ENCODE measurements at places on chromosomes 16 and 17.

DNA sequence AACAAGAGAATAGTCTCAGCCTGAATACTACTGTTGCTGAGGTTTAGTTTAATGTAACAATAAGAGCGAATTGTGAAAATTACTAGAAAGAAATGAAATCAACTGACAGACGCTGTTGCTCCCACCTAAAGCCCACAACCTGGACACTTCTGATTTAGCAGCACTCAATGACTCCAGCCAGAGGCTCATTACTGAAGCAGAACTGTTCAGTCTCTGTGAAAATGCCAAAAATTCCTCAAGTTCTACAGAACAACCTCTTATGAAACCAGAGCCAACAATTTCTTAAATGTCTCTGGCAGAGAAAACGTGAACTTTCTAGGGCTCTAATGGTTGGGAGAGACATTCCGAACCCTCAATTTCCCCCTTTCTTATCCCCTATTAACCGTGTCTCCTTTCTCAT lies 9.9 kb downstream of the PSME3IP1 start:
- DNase-seq: no peak

DNA sequence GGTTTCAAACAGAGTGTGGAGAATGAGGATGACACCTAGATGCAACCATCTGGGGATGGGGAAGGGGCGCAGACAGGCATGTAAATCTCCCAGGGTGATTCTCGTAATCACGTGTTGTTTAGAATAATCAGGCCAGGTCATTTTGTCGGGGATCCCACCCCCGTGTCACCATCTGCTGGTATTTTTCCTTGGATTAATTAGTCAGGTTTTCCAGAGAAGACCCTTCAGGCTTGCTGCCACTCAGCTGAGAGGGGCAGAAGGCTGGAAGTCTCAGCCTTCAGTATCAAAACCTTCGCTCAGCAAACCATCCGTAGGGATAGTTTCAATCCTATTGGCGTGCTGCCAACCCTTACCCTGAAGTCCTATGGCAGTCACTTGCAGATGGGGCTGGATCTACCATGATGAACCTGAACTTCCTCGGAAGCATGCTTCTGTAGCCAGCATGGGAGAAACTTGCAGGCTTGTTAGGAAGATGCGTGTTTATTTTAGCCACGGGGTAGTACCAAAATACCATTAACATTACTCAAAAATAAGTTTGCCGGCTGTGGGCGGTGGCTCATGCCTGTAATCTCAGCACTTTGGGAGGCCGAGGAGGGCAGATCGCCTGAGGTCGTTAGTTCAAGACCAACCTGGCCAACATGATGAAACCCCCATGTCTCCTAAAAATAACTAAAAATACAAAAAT lies 7.5 kb upstream of the ADCY9 start:
- DNase-seq: no peak

DNA sequence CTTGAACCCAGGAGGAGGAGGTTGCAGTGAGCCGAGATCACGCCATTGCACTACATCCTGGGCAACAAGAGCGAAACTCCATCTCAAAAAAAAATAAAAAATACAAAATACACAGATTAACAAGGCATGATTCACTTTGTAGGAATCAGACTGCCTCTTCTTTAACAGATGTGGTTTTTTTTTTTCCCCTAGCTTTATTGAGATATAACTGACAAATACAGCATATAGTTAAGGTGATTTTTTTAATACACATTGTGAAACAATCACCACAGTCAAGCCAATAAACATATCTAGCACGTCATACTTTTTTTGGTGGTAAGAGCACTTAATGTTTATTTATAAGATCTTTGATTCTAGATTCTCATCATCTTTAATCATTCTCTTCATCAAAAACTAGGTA lies 87.8 kb downstream of the SPAG9 start:
- DNase-seq: no peak

DNA sequence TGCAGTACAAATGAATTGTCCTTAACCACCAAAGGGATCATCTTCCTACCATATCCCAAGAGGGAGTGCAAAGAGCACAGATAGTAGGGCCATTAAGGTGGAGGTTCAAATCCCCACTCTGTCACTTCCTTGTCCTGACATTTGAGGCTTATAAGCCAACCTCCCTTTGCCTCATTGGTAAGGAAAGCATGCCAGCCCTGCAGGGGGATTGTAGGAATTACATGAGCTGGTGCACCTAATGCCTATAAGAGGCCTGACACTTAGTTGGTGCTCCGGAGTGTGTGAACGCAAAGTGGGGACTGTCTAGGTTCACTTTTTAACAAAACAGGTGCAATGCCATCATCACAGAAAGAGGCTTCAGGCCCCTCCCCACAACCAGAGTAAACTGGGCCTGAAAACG lies 374.4 kb downstream of the SNX29 start:
- no peak for DNase-seq

DNA sequence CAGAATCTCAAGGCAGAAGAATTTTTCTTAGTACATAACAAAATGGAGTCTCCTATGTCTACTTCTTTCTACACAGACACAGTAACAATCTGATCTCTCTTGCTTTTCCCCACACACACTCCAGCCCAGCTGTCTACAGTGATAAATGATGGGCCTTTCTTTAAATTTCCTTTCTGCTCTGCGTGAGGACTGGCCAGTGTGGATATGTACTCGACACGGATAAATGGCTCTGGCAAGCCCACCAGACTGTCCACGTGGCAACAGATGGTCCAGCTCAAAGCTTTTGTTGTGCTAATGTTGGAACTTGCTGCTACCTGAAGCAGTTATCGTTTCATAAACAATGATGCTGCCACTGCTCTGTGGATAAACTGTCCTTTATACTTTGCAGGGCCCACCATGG lies 410.7 kb downstream of the TMEM114 start:
- DNase-seq: no peak

DNA sequence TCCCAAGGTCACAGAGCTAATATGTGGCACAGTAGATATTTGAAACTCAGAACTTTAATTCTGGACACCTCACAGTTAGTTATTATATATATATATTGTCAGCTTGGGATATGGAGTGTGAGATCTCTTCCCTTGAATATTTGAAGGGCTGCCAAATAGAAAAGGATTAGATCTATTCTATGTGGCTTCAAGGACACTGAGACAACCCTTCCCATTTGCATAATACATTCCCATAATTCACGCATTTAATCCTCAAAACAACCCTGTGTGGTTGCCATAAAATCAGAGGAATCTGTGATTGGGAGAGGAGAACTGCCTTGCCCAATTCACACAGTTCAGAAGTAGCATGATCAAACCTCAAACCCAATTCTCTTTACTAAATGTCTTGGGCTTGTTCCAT lies 365.8 kb upstream of the DYNLRB2 start:
- no peak for DNase-seq

Data from AML-193 (cell line).